ENCODE measurements at places on chromosomes 3 and 15.

GRCh38 chr3:76352051-76352450 lies 566.7 kb upstream of the ZNF717 start:
- DNase-seq: no peak

DNA sequence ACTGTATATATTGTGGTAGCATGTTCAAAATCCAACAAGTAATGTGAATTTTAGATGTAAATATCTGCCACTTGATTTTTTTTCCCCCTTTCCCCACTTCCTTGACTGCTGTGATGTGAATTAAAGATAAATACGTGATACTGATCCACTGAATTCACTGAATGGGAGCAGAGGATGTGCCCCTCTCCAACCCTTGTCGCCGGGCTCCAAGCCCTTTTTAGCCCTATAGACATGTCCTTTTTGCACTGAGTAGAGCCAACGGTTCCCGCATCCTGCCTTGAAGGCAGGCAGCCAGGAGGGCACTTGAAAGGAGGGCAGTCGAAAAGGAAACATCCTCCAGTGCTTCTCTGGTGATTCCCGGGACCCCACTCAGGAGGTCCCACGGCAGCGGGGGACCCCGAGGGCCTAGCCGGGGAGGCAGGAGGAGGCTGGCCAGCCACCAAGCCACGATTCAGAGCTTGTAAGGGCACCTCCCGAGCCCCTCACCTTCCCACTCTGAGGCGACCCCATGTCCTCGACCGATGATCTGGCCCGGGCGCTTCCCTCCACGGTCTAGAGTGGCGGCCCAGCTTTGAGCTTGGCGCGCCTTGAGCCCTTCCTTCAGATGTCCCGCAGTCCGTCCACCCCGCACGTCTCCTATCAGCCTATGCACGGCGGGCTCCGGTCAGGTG lies 901 bp upstream of the MANF start:
- peak; percentile 40 for DNase-seq

DNA sequence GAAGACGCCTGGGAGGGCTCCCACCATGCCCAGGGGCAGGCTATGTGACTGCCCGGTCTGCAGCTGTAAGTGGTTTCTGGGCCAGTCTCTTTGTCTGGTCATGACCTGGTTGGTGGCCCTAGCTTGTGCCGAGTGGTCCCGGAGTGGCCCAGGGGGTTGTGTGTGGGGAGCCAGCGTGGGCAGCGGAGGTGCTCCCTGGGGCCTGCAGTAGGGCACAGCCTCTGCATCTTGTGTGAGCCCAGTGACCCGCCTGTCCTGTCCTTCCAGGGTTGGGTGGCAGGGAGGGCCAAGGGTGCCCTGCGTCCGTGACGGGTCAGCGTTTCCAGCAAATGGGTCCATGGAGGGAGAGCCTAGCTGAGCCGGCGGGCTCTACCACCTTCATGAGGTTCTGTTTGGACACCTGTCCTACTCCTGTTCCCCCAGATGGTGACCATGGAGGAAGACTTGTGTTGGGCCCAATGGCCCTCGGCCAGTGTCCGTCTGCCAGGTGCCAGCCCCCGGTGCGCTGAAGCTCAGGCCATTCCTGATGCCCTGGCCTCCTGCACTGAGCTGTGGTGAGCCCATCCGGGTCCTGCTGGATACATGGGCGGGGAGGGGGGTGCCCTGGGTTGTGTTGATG lies 215.4 kb downstream of the SNRPN start:
- no peak for DNase-seq

- no peak for DNase-seq
Measured at GRCh38 chr3:177385831-177386301, 188.6 kb upstream of the TBL1XR1 start.

DNA sequence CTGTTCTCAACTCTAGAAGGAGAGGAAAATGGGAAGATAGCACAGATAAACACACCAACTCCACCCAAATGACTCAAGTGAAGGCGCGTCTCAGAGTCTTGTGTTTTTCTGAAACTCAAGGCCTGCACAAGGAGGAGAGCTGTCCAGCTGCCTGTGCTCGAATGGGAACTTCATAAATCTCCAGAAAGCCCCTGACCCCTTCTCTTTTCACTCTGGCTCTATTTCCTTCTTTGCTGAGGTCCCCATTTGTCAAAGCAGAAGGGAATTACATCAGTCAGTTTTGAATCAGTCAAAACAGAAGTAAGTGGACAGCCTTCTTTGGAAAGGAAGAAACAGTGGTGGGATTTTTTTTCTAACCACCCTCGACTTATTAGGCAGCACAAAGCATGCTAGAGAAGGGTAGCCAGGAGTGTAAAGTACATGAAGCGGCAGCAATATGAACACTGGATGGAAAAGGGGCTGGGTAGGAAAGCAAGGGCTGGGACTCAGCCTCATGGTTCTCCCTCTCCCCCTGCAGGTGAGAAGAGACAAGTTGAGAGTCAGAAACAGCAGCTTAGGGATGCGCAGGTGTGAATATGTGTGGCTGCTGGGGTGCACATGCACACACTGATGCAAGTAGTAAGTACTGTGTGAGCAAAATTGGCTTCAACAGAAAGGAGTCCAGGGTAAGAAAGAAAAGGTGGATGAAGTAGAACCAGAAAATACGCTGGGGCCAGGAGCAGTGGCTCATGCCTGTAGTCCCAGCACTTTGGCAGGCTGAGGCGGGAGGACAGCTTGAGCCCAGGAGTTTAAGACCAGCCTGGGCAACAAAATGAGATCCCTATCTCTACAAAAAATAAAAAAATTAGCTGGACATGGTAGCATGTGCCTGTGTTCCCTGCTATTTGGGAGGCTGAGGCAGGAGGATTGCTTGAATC lies 36.6 kb upstream of the MAGEF1 start:
- peak; percentile 60 for DNase-seq

DNA sequence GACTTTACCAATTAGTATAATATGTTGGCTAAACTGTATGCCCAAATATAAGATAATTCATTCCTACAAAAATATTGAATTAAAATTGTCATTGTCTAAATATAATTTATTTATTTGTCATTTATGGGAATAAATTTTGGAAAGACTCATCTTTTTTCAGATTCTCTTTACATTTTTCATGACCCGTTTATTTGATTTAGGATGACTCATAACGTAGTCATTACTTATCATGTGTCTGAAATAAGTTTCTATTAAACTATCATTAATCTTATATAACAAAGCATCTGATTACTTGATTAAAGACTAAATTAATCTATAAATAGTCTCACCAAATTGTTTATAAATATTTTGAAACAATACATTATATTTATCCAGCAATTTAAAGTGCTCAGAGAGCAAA lies 516.6 kb downstream of the CADM2 start:
- no peak for DNase-seq

DNA sequence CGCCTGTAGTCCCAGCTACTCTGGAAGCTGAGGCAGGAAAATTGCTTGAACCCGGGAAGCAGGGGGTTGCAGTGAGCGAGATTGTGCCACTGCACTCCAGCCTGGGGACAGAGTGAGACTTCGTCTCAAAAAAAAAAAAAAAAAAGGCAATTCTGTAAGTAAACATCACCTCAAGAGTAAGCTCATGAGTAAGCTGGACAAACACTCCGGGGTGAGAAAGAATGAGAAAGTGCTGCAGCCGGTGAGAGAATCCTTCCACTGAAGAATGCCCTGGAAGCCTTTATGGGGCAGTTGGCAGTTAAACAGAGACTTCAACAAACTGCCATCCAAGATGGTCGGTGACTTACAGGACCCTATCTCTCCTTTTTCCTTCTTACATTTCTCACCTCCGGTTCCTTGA lies 47.5 kb downstream of the FEZF2 start:
- no peak for DNase-seq

GRCh38 chr15:51090753-51091152 lies 4.0 kb downstream of the TNFAIP8L3 start:
- no peak for DNase-seq

- DNase-seq: peak; percentile 65
Measured at GRCh38 chr3:149638228-149639092, 19.4 kb downstream of the WWTR1 start.

DNA sequence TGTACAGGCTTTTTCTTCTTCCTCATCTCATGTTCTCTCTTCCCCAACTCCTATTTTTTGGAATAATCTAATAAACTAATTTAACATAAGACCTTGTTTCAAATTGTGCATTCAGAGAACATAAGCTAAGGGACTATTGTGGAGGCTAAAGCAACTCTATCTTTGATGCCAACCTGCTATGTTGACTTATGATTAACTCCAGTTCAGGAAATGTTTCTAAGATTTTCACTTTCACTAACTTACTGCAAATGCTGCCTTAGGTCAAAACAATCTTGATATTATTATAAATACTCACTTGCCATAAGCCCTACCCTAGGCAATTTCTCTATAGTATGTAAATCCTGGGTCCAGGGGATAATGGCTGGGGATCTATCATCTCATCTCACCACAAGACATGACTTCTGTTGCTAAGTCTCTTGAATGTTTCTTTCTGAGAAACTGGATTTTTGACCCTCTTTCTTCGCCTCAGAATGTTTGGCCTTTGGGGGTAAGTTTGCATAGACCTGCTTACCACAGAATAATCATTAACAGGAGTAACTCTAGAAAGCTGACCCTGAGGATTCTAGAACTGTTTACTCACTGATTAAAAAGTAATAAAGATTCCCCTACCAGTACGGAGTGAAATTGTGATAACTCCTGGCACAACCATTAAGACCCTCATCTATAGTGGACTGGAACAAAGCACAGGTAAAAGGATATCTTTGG lies 768.1 kb downstream of the GBE1 start:
- DNase-seq: peak; percentile 8

GRCh38 chr3:21542656-21543379 lies 208.2 kb downstream of the ZNF385D start:
- DNase-seq: no peak

DNA sequence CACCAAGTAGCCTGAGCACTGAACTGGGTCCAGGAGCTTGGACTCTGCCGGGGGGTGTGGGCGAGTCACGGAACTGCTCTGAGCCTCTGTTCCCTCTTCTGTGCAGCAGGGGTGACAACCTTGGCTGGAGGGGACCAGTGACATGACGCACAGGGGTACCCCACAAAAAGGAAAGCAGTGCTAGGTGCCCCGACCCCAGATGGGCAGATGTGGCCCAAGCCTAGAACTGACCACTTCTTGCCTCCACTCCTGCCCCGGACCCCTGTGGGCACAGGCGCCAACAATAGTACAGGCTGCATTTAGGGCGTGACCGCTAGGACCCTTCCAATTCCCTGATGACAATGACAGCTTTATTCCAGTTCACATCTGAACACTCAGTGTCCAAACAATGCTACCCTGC lies 255.9 kb upstream of the LYSMD4 start:
- DNase-seq: no peak

GRCh38 chr3:195613468-195614069 lies 29.8 kb upstream of the APOD start:
- no peak for DNase-seq

- no peak for DNase-seq
Measured at GRCh38 chr3:68239542-68239941, 585.1 kb upstream of the SUCLG2 start.

DNA sequence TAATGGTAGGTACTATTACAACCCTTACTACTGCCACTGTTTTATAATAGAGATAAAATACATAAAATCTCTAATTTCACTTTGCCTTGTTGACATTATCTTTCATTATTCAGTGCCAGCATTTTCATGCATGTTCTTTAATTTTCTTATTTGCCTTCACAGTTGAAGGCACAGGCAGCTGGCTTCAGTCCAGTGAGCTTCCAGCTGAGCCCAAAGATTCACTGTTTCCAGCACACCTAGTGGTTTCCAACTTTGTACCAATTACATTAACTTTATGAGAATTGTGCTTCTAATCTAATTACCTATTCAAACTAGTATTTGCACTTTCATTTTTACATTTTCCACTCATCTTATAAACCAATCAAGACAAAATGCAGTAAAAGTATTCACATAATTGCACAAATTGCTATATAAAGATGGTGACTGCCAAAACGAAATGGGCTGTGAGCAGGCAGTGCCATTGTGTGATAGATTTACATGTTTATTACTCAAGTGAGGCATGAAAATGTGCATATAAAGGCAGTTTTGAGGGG lies 228.3 kb downstream of the MFSD1 start:
- no peak for DNase-seq

DNA sequence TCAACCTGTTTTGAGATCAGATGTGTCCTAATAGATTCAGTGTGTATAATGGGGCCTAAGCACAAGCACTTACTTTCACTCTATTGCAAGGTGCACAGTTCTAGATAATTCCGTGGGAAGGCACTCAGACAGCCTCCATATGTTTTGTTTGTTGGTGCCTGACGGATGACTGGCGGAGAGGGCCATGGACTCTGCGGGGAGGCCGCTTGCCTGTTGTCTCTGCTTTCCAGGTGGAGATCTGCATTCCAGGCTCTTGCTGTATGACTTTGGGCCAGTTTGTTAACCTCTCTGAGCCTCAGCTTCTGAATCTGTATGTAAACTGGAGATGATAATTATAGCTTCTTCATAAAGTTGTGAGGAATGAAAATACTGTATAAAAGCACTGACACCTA lies 1.5 kb downstream of the IRAK2 start:
- no peak for DNase-seq

DNA sequence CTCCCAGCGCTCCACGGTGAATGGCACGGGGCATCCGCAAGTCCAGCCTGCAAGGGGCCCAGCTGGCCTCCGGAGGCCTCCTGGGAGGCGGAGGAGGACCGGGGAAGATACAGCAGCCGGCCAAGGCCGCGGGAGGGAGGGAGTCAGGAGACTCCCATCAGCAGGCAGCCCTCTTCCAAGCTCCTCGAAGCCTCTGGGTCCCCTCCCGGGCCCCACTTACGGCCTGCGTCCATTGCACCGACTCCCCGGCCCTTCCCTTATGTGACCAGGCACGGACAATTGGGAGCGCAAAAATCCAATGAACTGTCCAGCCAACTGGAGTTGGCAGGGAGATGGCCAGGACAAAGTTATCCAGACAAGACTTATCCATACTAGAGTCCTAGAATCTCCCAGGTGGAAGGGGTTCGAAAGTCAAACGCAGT lies 668 bp downstream of the MFGE8 start:
- DNase-seq: no peak
